CD4-positive, alpha-beta T cell treated with Interleukin-6 at 100 ng/mL for 8 hours (primary cell): ENCODE measurements at places on chromosomes 2 and 18.
A peak's percentile ranks its signal among the peaks of the same experiment; 100 is the strongest.

DNA sequence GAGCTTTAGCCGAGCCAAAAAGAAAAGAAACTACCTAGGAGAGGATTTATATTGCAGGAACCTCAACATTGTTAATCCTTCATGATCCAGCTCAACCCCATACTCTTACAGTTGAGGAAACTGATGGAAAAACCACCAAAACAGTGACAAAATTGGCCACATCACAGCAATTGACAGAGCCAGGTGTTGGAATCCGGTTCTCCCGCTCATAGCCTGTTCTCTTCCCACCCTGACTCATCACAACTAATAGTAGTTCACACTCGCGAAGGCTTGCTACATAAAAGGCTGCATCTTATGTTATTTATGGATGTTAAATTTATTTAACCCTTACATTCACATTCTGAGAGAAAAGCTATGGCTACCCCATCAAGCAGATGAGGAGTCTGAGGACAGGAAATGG lies 33.7 kb downstream of the SLC9A4 start:
- no peak for DNase-seq

GRCh38 chr2:218820746-218821369 lies 10.7 kb downstream of the PRKAG3 start:
- DNase-seq: no peak

- DNase-seq: no peak
These were observed 43.3 kb upstream of the ZCCHC2 start for GRCh38 chr18:62479574-62479973.

DNA sequence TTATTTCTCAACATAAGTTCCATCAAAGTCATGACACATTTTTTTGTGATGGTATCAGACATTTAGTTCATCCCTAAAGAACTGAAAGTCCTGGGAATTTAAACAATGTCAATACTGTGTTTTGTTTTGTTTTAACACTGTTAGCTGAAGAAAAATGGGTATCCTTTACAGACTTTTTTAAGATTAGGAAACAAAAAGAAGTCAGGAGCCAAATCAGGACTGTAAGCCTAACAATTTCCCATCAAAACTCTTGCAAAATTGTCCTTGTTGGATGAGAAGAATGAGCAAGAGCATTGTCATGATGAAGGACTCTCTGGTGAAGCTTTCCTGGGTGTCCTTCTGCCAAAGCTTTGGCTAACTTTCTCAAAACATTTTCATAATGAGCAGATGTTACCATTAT lies 69.4 kb downstream of the SRD5A2 start:
- DNase-seq: no peak

DNA sequence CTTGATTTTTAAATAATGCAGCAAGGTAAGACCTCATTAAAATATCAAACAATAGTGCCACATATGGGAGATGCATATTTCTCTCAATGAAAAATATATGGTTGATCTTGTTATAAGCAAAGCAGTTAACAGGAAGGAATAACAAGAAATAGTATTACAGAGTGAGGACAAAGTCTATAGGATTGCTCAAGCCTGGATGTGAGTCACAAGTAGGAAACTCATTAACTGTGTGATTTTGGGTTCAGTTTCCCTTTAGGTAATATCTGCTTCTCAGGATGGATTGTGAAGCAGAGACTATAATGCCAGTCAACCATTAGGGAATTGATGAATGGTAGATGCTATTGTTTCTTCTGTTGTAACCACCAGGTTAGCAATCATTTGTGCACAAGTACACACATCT lies 42.9 kb upstream of the SPHKAP start:
- DNase-seq: no peak

DNA sequence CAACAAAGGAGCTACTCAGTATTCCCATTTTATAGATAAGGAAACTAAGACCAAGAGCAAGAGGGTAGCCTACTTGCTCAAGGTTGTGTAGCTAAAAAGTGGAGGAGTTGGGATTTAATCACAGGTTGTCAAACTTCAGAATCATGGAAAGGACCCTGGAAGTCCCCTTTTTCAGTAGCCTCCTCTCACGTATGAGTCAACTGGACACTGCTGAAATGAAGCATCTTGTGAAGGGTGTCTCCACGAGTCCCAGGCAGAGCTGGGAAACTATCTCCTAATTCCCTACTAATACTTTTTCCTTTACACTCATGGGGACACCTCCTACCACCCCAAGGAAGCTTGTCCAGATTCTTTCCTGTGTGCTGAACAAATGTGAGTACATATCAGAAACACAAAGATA lies 155.8 kb downstream of the RHBDD1 start:
- DNase-seq: no peak

DNA sequence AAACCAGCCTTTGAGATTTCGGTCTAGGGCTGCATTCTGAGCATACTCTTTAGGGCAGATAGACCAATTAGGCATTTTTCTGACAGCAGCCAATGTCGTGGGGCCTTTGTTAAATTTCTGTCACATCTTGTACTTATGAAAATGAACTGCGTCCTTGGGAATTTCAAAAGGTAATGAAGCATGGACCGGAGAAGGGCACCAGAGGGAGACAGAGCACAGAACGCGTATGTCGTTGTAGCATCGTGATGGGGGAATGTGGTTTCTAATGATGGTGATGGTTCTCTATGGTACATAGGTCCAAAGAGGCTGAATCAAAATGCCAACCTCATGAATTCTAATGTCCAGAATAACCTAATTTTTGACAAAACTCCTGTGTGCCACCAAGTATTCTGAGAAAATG lies 483.9 kb upstream of the CRIM1 start:
- DNase-seq: no peak

DNA sequence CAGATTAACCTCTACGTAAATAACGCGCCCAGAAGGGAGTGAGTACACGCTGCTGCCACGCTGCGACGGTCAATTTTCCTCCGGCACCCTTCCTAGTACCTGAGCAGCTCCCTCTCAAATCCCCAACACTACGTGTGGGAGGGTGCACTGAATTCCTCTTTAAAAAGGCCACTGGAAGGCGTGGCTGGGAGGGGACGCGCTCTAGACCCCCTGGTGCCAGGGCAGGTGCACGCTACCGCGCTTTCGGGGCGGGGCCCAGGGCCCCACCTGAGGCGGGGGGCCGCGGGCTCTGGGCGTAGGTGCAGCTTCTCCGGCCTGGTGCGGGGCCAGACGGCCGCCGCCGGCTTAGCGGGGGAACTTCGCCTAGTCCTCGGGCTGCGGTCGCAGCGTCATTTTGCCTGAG lies 668 bp upstream of the ANKRD12 start:
- peak; percentile 39 for DNase-seq

GRCh38 chr2:135744760-135745314 lies 3.2 kb downstream of the UBXN4 start:
- DNase-seq: peak; percentile 24
